ENCODE measurements at places on chromosomes 16 and 17.

DNA sequence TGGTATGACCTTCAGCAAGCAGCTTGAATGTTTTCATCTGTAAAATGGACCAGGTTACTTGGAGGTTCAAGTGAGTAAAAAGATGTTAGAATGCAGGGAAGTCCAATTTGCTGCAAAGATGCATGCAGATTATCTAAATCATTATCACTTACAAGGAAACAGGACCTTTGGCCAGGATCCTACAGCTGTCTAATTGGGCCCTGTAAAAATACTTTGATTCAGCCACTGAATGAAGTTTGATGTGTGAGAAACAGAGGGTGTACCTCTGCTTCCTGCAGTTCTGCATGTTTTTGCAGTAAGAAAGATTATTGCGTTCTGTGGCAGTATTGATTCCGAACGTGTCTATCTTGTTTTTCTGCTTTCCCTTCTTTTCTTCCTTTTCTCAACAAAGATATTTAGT lies 10.2 kb downstream of the CDH13 start:
- DNase-seq, result no peak

- no peak for DNase-seq
Measured at GRCh38 chr16:27973678-27974077, 89.8 kb downstream of the GSG1L start.

DNA sequence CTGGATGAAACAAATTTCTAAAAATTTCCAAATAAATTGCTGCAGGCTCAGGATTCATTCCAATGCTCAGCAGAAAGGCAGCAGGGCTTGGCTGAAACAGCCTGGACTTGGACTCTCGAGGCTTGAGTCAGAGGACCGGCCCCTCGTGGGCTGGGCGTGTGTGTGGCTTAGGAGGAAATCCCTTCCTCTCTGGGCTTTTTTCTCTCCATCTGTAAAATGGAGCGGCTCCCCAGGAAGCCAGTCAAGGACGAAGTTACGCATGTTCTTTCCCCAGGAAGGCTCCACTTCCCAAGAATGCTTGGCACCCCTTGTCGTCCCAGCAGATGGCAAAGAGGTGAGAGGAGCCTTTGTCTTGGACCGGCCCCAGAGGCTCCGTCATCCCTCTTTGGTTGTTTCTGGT lies 13.5 kb downstream of the SLC46A1 start:
- DNase-seq, result no peak

- DNase-seq, result no peak
Measured at GRCh38 chr16:81838794-81839193, 59.7 kb downstream of the PLCG2 start.

GRCh38 chr16:88881007-88881615 lies 14.7 kb upstream of the PABPN1L start:
- no peak for DNase-seq

- no peak for DNase-seq
Measured at GRCh38 chr16:87465306-87465705, 27.5 kb downstream of the ZCCHC14 start.

- peak; percentile 62 for DNase-seq
Measured at GRCh38 chr17:499951-500461, 147.4 kb upstream of the RPH3AL start.

GRCh38 chr17:50052822-50053653 lies 2.9 kb upstream of the ITGA3 start:
- no peak for DNase-seq

DNA sequence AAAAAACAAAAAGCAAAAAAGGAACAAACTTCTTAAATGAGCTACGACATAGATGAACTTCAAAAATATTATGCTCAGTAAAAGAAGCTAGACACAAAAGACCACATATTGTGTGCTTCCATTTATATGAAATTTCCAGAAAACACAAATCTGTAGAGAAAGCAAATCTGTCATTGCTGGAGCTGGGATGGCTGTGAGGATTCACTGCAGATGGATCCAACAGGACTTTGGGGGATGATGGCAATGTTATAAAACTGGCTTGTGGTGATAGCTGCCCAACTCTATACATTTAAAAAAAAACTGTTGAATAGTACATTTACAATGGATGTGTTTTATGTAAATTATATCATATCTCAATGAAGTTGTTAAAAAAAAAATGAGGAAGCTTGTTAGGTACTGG lies 52.6 kb upstream of the MAP3K14 start:
- DNase-seq, result no peak

All from naive thymus-derived CD4-positive, alpha-beta T cell (primary cell).